Aorta (tissue), 5 donors: ENCODE measurements at places on chromosomes 12 and 14. TPM values are rescaled to one million over a fixed set of nuclear protein-coding genes. Genes with fewer than 3 reads are reported as not detected.

- no peak for DNase-seq
- H3K36me3 ChIP-seq, result no peaks in the 10 kb centered on the region
- H3K4me3 ChIP-seq, result peak within 1 kb of the TSS; percentile 35
- no peak within 1 kb of the TSS for H3K27ac ChIP-seq
- no peaks in the 10 kb centered on the region for H3K27me3 ChIP-seq
Measured at GRCh38 chr14:92323011-92323915, at the start of gene SLC24A4. SLC24A4 (plus strand) TSS chr14:92323165; CDS start chr14:92323831, 666 bp downstream.

Gene RNF212B
- not detected for total RNA-seq

Gene PSMD9
- 42.3 TPM for total RNA-seq

Gene KERA
- total RNA-seq, result not detected

Gene GZMB
- 1.6 TPM for total RNA-seq

- no peak for DNase-seq
- H3K4me1 ChIP-seq, result peaks cover 2% of the 10 kb centered on the region
Measured at GRCh38 chr14:55915456-55915855, 202.8 kb upstream of the PELI2 start.

Gene RTL1
- not detected for total RNA-seq

Gene OASL
- 1.7 TPM for total RNA-seq

Gene ACOT6
- total RNA-seq, result not detected

Gene C12orf76
- 10.5 TPM for total RNA-seq

GRCh38 chr12:123115409-123116121 lies 35.3 kb downstream of the PITPNM2 start:
- no peaks in the 10 kb centered on the region for H3K27me3 ChIP-seq
- H3K27ac ChIP-seq, result peak overlapping the region; percentile 69
- H3K4me3 ChIP-seq, result no peak overlapping the region

Gene ASPG
- 2.2 TPM for total RNA-seq

DNA sequence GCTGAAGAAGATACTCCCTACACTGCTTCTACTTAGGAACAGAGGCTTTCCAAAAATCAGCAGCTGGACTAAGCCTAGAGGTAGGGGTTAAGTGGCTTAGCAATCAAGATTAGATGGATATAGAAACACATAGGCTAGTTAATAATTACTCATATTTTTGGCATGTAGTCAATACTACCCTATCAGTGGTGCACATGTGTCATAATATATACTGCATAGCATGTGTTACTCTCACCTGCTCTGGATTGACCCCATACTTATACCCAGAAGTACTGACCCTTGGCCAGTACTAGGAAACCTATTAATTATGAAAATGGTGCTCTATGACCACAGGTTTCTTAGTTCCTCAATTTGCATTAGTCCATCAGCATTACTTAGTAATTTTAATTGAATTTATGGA lies 528.4 kb upstream of the LMO3 start:
- H3K27me3 ChIP-seq, result no peaks in the 10 kb centered on the region
- no peak overlapping the region for H3K27ac ChIP-seq
- no peaks in the 10 kb centered on the region for H3K36me3 ChIP-seq
- no peak overlapping the region for H3K4me3 ChIP-seq
- H3K4me1 ChIP-seq, result no peaks in the 10 kb centered on the region

Gene HOXC13
- total RNA-seq, result 0.32 TPM

GRCh38 chr12:56687223-56688128 lies 608 bp downstream of the PTGES3 start:
- DNase-seq, result peak; percentile 82
- H3K36me3 ChIP-seq, result no peaks in the 10 kb centered on the region
- no peaks in the 10 kb centered on the region for H3K27me3 ChIP-seq
- H3K27ac ChIP-seq, result peak overlapping the region; percentile 83
- peak overlapping the region; percentile 69 for H3K4me3 ChIP-seq

- no peaks in the 10 kb centered on the region for H3K27me3 ChIP-seq
- no peaks in the 10 kb centered on the region for H3K36me3 ChIP-seq
- no peak overlapping the region for H3K4me3 ChIP-seq
- H3K27ac ChIP-seq, result no peak overlapping the region
- no peak for DNase-seq
Measured at GRCh38 chr14:21043387-21043973, 1.3 kb downstream of the RNASE7 start.

DNA sequence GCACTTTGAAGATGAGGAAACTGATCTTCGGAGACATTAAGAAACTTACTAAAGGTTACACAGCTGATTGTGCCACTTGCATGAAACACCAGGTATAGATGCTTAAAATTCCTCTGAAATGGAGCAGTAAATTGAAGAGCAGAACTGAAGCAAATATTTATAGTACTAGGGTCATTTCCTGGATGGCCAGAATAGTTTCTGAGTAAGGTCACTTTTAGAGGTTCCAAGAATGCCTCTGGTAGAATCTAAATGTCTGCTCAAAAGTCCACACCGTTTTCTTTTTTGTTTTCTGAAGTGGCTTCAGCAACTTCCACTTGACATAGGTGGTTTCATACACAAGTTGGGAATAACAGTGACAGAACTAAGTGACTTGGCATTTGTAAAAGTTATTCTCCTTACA lies 19.4 kb downstream of the TPH2 start:
- H3K4me3 ChIP-seq, result no peak overlapping the region
- H3K36me3 ChIP-seq, result no peaks in the 10 kb centered on the region
- no peaks in the 10 kb centered on the region for H3K4me1 ChIP-seq

Gene SDR9C7
- 0.48 TPM for total RNA-seq

Gene SIX6
- total RNA-seq, result not detected

DNA sequence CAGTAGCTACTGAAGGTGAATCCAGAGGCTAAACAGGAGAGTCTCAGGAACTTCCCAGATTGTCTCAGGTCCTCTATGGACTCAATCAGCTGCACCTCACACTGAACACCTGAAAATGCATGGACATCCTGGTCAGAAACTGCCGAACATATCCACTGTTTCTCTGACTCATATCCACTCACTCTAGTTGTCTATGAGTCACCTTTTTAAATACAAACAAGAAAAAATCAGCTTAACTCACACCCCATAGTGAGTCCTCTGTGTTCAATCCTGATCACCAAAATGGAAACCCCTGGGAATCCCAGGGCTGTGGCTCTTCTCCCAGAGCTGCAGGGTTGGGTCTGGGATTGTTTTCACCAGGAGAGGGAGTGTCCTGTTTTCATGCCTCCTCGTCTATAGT lies 556.7 kb downstream of the TMEM121 start:
- H3K27me3 ChIP-seq, result no peaks in the 10 kb centered on the region
- no peak overlapping the region for H3K27ac ChIP-seq
- DNase-seq, result no peak
- no peaks in the 10 kb centered on the region for H3K4me1 ChIP-seq

Gene B4GALNT1
- total RNA-seq, result 6.5 TPM

GRCh38 chr12:86774841-86775388 lies 518.7 kb upstream of the MGAT4C start:
- H3K27me3 ChIP-seq, result no peaks in the 10 kb centered on the region
- H3K36me3 ChIP-seq, result no peaks in the 10 kb centered on the region
- DNase-seq, result no peak
- H3K27ac ChIP-seq, result no peak overlapping the region
- no peak overlapping the region for H3K4me3 ChIP-seq

DNA sequence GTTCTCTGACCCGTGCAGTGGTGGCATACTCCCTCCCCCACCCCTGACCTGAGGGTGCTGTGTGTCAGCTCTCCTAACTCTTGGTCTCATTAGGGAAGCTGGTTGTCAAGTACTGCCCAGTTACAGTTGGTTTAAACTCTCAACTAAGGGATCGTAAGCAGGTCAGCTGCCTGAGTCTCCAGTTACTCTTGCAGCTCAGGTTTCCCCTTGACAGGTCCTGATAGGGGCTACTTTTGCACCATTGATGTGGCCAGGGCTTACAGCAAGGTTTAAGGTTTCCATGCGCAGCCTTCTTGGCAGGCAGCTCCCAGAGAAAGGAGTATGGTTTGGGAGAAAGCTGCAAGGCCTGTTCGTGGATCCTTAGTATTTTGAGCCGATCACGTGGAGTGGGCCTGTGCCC lies 74.5 kb downstream of the ETV6 start:
- no peaks in the 10 kb centered on the region for H3K36me3 ChIP-seq
- no peaks in the 10 kb centered on the region for H3K27me3 ChIP-seq
- DNase-seq, result no peak
- no peak overlapping the region for H3K4me3 ChIP-seq
- peak overlapping the region; percentile 77 for H3K27ac ChIP-seq

GRCh38 chr12:54341378-54342300 lies 16.7 kb downstream of the COPZ1 start:
- no peaks in the 10 kb centered on the region for H3K27me3 ChIP-seq
- no peak overlapping the region for H3K4me3 ChIP-seq
- no peak overlapping the region for H3K27ac ChIP-seq
- peaks cover 2% of the 10 kb centered on the region for H3K4me1 ChIP-seq

Gene CHGA
- not detected for total RNA-seq

Gene ASB2
- 53.3 TPM for total RNA-seq

Gene PLEKHH1
- total RNA-seq, result 3.9 TPM

Gene FGD4
- 46.9 TPM for total RNA-seq

DNA sequence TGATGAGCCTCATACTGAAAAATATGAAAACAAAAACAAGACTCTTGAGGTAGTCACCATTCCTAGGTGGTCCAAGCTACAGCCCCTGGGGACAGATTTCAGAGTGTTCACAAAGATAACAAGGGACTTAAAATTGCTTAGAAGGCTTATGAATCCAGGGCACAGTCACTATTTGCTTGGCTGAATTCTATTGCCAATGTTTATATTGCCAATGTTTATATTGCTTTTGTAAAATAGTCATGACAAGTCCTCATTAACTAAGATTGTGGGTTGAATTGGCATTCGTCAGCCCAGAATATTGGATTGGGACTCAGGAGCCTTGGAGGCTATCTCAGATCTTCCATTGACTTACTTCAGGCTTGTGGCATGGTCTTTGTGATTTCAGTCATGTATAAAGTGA lies 6.4 kb downstream of the TMEM117 start:
- no peak for DNase-seq
- peaks cover 2% of the 10 kb centered on the region for H3K4me1 ChIP-seq
- no peak overlapping the region for H3K4me3 ChIP-seq
- no peaks in the 10 kb centered on the region for H3K27me3 ChIP-seq

DNA sequence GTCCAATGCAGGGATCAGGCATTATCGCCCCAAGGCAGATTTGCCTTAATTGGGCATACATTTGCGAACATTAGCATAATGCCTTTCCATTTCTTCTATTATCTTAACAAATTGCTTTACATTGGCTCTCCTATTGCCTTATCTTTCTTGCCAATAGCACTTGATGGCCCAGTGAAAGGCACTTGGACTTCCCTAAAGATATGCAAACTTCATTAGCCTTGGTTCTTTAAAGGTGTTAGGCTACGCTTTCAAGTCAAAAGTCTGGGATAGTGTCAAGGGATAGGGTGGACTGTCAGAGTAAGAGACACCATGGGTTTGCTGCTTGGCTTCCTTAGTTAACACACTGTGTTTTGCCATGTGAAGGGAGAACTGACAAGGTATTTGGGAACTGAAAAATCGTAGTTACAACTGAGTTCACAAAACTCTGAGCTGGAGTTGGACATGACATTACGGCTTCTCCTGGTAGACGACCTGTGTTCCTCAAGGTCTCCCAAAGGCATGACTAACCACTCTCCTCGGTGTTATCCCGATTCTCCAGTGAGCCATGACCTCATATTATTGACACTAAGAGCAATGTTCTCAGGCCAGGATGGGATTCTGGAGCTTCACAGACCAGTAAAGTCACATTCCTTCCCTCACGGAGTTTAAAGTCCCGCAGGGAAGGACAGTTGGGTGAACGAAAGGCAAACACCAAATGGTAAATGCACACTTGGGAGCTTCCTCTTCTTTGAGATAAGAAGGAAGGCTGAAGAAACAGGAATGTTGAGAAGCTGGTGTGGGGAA lies 65.2 kb downstream of the TBC1D30 start:
- no peaks in the 10 kb centered on the region for H3K27me3 ChIP-seq
- no peaks in the 10 kb centered on the region for H3K36me3 ChIP-seq
- DNase-seq, result no peak
- no peaks in the 10 kb centered on the region for H3K4me1 ChIP-seq
- H3K4me3 ChIP-seq, result no peak overlapping the region

- H3K27me3 ChIP-seq, result no peaks in the 10 kb centered on the region
- H3K4me1 ChIP-seq, result no peaks in the 10 kb centered on the region
- no peaks in the 10 kb centered on the region for H3K36me3 ChIP-seq
- DNase-seq, result no peak
- no peak overlapping the region for H3K27ac ChIP-seq
Measured at GRCh38 chr14:63508033-63508432, 35.1 kb downstream of the PPP2R5E start.

GRCh38 chr12:5969156-5969973 lies 24.3 kb upstream of the ANO2 start:
- H3K27me3 ChIP-seq, result no peaks in the 10 kb centered on the region
- no peak overlapping the region for H3K4me3 ChIP-seq
- H3K27ac ChIP-seq, result no peak overlapping the region
- DNase-seq, result no peak
- no peaks in the 10 kb centered on the region for H3K4me1 ChIP-seq

DNA sequence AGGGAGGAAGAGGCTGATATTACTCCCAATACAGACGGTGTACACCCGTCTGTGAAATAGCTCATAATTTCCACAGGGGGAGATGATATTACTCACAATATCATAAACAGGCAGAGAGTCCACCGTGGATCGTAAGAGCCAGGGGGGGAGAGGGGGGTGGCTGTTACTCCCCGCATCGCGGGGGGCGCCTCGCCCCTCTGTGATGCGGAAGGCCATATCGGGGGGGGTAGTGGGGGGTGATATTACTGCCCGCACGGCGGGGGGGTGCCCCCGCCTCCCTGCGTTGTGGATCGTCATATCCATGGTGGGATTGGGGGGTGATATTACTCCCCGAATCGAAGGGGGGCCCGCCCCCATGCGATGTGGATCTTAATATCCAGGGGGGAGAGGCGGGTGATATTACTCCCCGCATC lies 91.9 kb downstream of the FRMD6 start:
- no peak for DNase-seq
- no peak overlapping the region for H3K4me3 ChIP-seq
- H3K36me3 ChIP-seq, result no peaks in the 10 kb centered on the region
- no peaks in the 10 kb centered on the region for H3K27me3 ChIP-seq
- H3K4me1 ChIP-seq, result no peaks in the 10 kb centered on the region
- H3K27ac ChIP-seq, result no peak overlapping the region

DNA sequence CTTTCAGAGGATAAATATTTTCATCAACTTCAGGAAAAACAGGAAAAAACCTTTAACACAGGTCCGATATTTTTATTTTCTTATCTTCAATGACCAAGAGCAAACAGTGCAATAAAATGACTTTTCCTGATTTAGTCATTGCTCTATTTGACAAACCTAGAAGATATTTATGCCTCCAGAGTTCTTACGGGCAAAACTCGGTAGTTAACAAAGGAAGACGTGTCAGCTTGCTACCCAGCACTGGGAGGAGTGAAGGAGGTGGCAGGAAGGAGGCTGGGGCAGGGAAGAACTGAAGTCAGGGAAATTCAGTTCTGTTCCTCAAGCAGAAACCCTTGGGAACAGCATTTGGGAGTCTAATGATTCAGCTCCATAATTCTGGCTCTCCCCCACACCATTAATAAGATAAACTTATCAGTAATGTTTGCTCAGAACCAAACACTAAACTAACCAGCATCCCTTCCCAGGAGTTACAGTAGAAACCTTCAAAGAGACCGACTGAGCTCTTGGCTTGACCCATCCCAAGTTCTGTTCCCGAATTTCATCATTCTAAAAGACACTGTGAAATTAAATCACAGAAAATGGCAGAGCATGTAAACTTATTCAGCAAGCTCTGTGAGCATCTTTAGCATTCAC lies 163.3 kb downstream of the APAF1 start:
- no peak overlapping the region for H3K4me3 ChIP-seq
- no peaks in the 10 kb centered on the region for H3K36me3 ChIP-seq
- no peak overlapping the region for H3K27ac ChIP-seq
- no peak for DNase-seq
- no peaks in the 10 kb centered on the region for H3K27me3 ChIP-seq
- H3K4me1 ChIP-seq, result no peaks in the 10 kb centered on the region
